Activated CD8-positive, alpha-beta T cell treated with anti-CD3 and anti-CD28 coated beads, Interleukin-2, amount 10 ng/mL, durations not matched to agents 7 days and 5 days (primary cell): ENCODE measurements at places on chromosomes 16 and 17. TPM values are rescaled to one million over a fixed set of nuclear protein-coding genes. Genes with fewer than 3 reads are reported as not detected.

DNA sequence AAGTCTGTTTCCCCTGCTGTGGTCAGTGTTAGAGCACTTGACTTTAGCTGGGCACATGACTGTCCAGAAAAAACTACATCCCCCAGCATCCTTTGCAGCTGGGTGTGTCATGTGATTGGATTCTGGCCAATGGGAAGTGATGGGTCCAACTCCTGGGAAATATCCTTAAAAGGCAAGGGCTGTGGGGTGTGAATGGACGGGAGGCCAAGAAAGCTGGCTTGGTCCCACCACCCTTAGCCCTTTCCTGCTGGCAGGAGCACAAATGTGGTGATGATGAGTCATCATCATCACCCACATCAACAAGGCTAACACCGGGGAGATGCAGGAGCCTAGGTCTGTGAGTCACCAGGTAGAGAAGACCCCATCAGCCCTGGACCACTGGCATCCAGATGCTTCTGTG lies 341.7 kb downstream of the C16orf95 start:
- H3K36me3 ChIP-seq, result no peaks in the 10 kb centered on the region
- peaks cover 3% of the 10 kb centered on the region for H3K4me1 ChIP-seq
- DNase-seq, result no peak
- H3K4me3 ChIP-seq, result no peak overlapping the region

DNA sequence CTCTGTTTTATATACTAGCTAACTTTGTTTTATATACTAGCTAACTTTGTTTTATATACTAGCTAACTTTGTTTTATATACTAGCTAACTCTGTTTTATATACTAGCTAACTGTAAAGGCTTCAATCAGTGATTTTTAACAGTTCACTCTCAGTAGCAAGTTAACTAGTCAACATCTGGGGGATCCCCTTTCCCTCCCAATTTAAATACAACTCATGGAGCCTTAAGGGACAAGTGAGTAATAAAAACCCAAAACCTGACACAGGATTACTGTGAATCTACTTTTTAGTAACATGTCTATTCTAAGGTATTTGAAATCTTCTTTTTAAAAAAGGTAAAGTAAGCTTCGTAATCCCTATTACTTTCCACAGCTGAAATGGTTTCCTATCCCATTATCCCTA lies 32.2 kb downstream of the FAM222B start:
- H3K36me3 ChIP-seq, result peaks cover 14% of the 10 kb centered on the region
- H3K4me3 ChIP-seq, result no peak overlapping the region
- peaks cover 29% of the 10 kb centered on the region for H3K4me1 ChIP-seq
- no peak overlapping the region for H3K27ac ChIP-seq
- H3K27me3 ChIP-seq, result no peaks in the 10 kb centered on the region

DNA sequence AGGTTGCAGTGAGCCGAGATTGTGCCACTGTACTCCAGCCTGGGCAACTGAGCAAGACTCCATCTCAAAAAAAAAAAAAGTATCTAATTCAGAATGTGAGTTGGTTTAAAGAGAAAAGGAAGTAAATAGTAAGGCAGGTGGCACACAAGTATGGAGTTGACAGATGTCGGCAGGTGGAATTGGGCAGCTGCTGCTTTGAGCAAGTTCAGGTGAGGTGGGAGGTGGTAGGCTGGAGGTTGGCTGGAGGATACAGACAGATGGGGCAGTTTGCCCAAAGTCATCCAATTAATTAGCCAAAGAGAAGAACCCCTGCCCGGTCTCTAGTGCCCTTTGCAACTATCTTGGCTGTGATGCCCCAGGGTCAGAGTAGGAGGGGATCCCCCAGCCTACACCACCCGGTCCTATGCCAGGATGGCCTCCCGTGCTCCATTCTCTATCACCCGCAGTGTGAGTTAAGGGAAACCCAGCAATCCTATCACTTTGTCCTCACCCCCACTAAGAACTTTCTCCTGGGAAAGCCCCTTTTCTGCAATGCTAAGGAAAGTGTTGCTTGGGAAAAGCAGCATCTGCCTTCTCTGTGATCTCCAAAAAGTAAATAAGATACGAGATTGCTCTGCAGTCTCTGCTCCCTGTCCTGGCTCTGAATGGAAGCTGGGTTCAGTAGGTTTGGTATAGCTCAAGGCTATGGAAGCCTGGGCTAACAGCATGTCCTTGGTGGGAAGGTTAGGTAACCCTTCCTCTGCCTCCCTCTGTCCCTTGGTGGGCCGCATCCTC lies 32.2 kb downstream of the SLC12A3 start:
- H3K4me3 ChIP-seq, result no peak overlapping the region
- DNase-seq, result no peak
- no peak overlapping the region for H3K27ac ChIP-seq
- H3K36me3 ChIP-seq, result no peaks in the 10 kb centered on the region
- peaks cover 29% of the 10 kb centered on the region for H3K4me1 ChIP-seq

SOX8 gene
- not detected for total RNA-seq

CTRL gene
- 5.5 TPM for total RNA-seq

AANAT gene
- not detected for total RNA-seq
